SHP77 treated with DMSO at 0.1 percent for 48 hours (cell line): ENCODE measurements at places on chromosomes 7 and 10.

GRCh38 chr7:33882040-33882837 lies 23.1 kb upstream of the BMPER start:
- no peak for DNase-seq

GRCh38 chr10:97150013-97150595 lies 35.7 kb downstream of the SLIT1 start:
- DNase-seq: no peak

DNA sequence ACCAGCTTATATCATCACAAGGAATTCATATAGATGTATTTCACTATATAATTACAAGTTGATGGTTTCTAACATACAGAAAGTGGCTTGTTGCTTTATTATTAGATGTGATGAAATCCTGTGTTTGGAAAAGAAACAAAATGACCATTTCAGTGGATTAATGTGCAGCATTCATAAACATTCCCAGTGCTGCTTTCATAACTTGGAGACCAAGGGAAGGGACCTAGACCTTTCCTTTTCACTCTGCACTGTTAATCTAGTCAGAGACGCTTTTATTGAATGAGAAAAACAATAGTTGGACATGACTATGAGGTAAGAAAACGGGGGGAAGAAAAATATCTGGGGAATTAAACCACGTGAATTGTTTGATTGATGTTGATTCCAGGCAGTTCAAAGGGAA lies 160.0 kb downstream of the HDAC9 start:
- no peak for DNase-seq

- no peak for DNase-seq
Measured at GRCh38 chr10:1126461-1126860, 70.3 kb downstream of the WDR37 start.

GRCh38 chr10:111316722-111317212 lies 239.9 kb downstream of the ADRA2A start:
- no peak for DNase-seq

GRCh38 chr10:103599907-103600306 lies 106.4 kb downstream of the NEURL1 start:
- DNase-seq: no peak

DNA sequence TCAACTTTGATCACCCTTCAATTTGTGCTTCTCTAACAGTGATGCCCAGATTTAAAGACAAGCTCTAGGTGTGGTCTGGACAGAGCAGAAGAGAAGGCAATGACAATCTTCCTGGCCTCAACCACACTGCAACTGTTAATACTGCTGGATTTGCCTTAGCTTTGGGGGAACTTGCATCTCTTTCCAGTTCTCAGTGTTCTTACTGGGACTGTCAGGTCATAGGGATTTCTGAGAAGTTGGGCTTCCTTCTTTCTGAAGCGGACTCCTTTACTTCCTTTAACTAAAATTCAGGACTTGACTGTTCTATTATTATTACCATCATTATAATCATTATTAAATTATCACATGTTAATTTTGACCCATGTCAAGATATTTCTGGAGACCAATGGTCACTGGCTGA lies 80.8 kb downstream of the OSBPL3 start:
- no peak for DNase-seq

GRCh38 chr10:99631496-99631895 lies 11.3 kb upstream of the SLC25A28 start:
- DNase-seq: no peak

GRCh38 chr10:125158601-125159485 lies 1.5 kb downstream of the CTBP2 start:
- no peak for DNase-seq

DNA sequence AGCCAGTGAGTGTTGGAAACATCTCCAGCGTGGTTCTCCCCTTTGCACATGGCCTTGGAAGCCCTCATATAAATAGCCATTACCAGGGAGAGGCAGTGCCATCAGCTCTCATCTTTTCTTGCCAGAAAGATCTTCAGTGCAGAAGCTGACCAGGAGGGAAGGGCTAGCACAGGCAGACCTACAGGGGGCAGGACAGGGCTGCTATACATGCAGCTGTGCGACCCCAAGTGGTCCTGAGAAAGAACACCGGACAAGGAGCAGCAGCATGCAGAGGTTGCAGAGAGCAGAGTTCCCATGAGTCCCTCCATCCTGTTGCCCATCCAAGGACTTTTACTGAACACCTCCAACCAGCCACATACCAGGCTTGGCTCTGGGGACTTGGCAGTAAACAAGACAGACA lies 17.1 kb downstream of the GRID1 start:
- DNase-seq: no peak

DNA sequence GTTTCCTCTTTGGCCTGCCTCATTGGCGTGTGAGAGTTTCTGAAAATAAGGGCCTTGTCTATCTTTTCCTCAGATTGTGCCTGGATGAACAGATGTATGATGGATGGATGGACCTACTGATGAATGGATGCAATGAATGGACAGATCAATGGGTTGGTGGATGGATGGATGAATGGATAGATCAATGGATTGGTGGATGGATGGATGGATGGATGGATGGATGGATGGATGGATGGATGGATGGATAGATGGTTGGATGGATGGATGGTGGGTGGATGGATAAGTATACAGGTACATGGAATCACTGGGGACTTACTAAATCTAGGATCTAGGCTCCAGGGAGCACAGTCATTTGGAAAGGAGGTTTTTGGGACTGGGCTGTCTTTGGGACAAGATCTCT lies 331.9 kb downstream of the GRID1 start:
- DNase-seq: no peak

- DNase-seq: no peak
Measured at GRCh38 chr7:138669364-138669763, 31.8 kb downstream of the SVOPL start.

- no peak for DNase-seq
Measured at GRCh38 chr10:14585287-14586193, 189.2 kb downstream of the FAM107B start.

GRCh38 chr10:13234172-13234571 lies at the start of gene UCMA:
Gene UCMA, minus strand, starts transcription at chr10:13234374. Its CDS starts 116 bp downstream, at chr10:13234258.
- no peak for DNase-seq

- DNase-seq: no peak
Measured at GRCh38 chr10:103676851-103677417, 178.4 kb downstream of the SH3PXD2A start.

GRCh38 chr10:24737001-24737400 lies 13.3 kb upstream of the ARHGAP21 start:
- no peak for DNase-seq

DNA sequence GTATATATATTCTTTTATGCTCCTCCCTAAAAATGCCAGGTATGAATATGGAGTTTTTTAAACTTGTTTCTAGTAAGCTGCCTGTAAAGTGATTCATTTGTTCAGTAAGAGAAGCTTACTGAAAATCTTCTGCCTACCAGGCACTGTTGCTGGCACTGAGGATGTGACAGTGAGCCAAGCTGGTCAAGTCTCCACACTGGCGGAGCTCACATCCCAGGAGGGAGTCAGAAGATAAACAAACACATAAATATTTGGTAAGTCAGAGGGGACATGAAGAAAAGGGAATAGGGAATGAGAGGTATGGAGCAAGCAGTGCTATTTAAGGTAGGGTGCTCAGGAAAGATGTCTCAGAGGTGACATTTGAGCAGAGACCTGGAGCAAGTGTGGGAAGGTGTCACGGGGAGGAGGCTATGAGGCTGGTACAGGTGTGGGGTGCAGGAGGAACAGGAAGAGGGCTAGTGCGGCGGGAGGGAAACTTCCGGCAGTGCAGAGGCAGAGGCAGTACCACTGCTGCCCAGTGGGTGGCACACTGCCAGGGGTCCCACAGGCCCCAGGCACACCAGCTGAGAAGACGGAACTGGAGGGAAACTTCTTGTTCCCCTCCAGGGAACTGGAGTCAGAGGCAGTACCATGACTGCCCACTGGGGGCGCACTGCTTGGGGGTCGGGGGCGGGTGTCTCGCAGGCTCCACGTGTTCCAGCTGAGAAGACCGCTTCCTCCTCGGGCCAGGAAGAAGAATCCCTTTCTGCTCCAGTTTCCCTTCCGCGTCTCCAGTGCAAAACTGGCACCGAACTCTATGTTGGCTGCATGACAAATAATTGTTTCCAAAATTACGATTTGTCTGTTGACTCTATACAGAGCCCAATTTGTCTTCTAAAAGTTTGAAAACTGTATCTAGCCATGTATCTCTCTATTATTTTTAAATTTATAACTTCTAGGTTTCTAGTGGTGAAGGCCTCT lies 161.0 kb downstream of the TEX36 start:
- DNase-seq: no peak

DNA sequence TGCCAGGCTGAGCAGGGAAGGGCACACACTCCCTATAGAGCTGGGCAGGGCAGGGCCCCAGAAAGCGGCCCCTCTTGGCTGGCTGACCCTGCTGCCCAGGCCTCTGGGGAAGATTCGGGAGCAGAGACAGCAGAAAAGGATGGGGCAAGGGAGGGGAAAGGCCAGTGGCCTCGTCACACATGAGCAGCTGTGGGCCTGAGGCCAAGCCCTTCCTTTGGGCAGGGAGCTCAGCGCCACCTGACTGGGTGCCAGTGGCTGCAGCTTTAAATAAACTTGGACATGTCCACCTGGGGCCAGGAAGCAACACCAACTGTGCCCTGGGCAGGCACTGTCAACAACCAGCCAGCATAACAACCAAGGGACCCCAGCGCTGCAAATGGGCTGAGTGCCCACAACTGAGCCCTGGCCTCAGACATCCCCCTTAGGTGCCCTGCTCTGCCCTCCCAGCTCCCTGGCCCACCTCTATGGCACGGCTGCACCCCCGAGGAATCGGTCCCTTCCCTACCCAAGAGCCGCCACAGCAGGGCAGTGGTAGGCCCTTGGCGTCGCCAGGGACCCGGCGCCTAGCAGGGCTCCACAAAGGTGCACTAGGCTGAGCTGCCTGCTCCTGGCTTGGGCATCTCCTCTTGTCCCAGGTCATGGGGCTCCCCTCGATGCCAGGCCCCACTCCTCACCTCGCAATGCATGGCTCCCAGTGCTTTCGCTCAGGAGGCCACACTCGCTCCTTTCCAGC lies 2.6 kb downstream of the CAMK2B start:
- DNase-seq: no peak

GRCh38 chr7:17013204-17013603 lies 131.4 kb upstream of the AGR3 start:
- DNase-seq: no peak

GRCh38 chr7:142523821-142524460 lies 225.3 kb upstream of the PRSS1 start:
- no peak for DNase-seq

- no peak for DNase-seq
Measured at GRCh38 chr10:102644066-102644645, at the start of gene TRIM8. Gene TRIM8, plus strand, starts transcription at chr10:102644479. Its CDS starts 139 bp downstream, at chr10:102644618.

GRCh38 chr10:75208181-75208580 lies 2.4 kb upstream of the VDAC2 start:
- no peak for DNase-seq

DNA sequence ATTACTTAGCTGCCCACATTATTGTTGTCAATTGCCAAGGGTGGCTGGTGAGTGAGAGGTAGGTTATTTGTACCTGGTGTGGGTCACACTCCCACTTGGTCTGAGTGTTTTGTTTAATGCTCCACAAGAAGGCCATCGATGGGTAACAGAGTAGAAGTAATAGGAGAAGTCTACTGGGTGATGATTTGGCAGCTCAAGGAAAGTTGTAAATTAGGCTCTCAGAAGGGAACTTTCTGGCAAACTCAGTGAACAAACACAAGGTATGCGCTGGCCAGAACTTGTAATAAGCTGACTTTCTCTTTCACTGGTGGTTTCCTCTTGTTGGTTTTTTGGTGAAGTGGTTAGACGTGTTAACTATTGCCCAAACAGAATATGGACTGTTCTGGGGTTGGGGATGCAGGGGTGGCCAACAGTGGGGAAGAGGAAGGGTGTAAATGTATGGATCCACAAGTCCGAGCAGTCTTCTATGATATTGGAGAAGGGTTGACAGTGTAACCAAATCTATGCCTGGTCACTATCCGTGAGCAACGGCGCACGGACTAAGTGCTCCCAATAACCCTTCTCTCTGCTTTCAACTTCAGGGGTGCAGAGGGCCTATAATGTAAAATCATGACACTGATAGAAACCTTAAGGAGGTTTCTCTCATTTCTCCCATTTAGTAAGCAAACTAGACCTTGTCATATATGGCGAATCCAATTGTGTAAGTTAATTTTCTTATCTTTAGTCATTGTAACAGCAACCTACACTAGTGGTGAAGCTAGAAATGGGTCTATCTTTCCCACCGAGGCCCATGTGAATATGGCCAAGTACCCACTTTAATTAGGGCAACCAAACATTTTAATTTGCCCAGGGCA lies 212.8 kb downstream of the PTEN start:
- DNase-seq: no peak

- no peak for DNase-seq
Measured at GRCh38 chr7:157000741-157001653, 9.5 kb downstream of the MNX1 start.

DNA sequence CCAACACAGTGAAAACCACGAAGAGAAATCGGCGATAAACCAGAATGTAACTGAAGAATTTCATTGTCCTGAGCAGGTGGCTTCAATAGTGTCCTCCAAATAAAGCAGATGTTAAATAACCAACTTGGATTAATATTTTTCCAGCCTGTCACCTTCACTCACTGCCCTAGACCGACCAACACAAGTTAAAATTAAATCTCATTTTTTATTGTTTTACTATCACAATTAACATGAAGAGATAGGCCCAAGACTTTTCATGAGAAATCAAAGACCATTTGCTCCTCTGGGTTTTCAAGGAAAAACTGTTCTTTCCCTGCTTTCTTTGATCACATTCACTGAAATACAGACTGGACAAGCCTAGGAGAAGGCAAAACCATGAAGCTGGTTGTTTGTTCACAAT lies at the start of gene SLC13A1:
Gene SLC13A1, minus strand, starts transcription at position 87 of the 400 bp plus-strand sequence. Its CDS starts 23 bp downstream, at position 64.
- no peak for DNase-seq

GRCh38 chr10:100413173-100413572 lies 49.6 kb upstream of the WNT8B start:
- no peak for DNase-seq

DNA sequence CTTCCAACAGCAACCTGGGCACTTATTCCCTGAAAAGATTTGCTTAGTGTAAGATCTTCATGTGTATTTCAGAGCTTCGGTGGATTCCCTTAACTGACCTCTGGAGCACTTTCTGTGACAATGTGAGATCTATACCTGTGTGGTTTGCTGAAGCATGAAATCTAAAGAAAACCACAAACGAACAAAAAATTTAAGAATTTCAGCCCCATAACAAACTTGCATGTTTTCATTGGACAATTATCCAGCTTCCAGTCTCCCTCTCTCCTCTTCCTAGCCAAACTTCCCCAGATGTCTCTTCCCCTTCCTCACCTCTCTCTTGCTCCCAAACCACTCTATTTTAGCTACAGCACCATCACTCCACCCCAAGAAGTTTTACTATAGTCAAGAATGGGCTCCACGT lies 279.9 kb upstream of the SORCS1 start:
- DNase-seq: no peak

GRCh38 chr7:108026647-108027046 lies 23.7 kb upstream of the LAMB1 start:
- DNase-seq: no peak

GRCh38 chr7:28812616-28813015 lies 145.5 kb downstream of the TRIL start:
- DNase-seq: peak; percentile 77

GRCh38 chr10:80203835-80204676 lies 1.3 kb downstream of the ANXA11 start:
- DNase-seq: no peak
